ENCODE measurements at places on chromosomes 1 and 21. TPM values are rescaled to one million over a fixed set of nuclear protein-coding genes. Genes with fewer than 3 reads are reported as not detected.

The KCNE2 gene
- polyA plus RNA-seq = not detected

The CELA2B gene
- not detected for polyA plus RNA-seq

The CALML6 gene
- not detected for polyA plus RNA-seq

The SH3BGR gene
- polyA plus RNA-seq = 1.5 TPM

The MTFR1L gene
- polyA plus RNA-seq = 39.6 TPM

The CCDC17 gene
- polyA plus RNA-seq = 0.60 TPM

The C1orf116 gene
- 0.14 TPM for polyA plus RNA-seq

The DYNLT5 gene
- polyA plus RNA-seq = not detected

The DHDDS gene
- polyA plus RNA-seq = 23.7 TPM

The KCND3 gene
- not detected for polyA plus RNA-seq

The NPPA gene
- not detected for polyA plus RNA-seq

The MGST3 gene
- 90.2 TPM for polyA plus RNA-seq

The TBX15 gene
- not detected for polyA plus RNA-seq

The ERICH3 gene
- not detected for polyA plus RNA-seq

The HUNK gene
- not detected for polyA plus RNA-seq

The NPPB gene
- polyA plus RNA-seq = not detected

The MASP2 gene
- polyA plus RNA-seq = not detected

The AUNIP gene
- not detected for polyA plus RNA-seq

The DPT gene
- not detected for polyA plus RNA-seq

The ELAPOR1 gene
- 1.0 TPM for polyA plus RNA-seq

The PADI4 gene
- 0.73 TPM for polyA plus RNA-seq

The ESPN gene
- not detected for polyA plus RNA-seq

The MAP3K21 gene
- not detected for polyA plus RNA-seq

The DCST1 gene
- polyA plus RNA-seq = not detected

The CLCA4 gene
- polyA plus RNA-seq = 0.16 TPM

All from IgD-negative memory B cell (primary cell).